ENCODE measurements at places on chromosomes 6 and 20. TPM values are rescaled to one million over a fixed set of nuclear protein-coding genes. Genes with fewer than 3 reads are reported as not detected.

DNA sequence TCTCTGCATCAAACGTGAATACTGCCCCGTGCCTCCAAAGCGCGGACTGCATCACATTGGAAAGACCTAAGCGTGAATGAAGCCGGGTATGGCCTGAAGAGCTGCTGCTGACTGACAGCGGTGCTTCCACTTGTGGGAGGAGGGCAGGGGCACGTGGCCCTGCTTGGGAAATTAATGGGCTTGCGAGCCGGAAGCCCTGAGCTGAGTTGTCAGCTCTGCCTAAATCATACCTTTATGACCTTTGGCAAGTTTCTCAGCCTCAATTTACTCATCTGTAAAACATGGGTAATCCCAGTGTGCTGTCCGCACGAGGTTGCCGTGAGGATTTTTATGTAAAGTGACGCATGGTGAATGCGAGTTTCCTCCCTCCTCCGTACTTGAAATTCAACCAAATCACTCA lies 67.0 kb upstream of the FOXQ1 start:
- no peak for DNase-seq

DNA sequence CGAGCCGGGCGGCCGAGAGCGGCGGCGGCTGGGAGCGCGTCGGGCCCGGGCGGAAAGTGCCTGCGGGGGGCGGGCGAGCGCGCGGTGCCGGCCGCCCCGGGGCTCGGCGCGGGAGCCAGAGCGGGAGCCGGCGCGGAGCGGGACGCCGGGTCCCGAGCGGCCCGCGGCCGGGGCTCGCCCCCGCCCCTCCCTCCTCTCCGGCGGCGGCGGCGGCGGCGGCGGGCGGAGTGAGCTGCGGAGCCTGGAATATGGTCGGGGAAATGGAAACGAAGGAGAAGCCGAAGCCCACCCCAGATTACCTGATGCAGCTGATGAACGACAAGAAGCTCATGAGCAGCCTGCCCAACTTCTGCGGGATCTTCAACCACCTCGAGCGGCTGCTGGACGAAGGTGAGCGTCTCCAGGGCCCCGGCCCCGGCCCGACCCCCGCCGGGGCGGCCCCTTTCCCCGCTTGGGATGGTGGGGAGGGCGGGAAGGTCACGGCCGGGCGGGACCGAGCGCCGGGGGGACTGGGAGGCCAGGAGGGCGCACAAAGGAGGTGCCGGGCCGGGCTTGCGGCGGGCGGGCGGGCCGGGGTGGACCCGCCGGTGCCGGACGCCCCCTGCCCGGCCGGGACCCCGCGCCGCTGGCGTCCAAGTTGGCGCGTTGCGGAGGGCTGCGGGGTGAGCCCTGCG lies 565 bp downstream of the QKI start:
- no peak for DNase-seq

DNA sequence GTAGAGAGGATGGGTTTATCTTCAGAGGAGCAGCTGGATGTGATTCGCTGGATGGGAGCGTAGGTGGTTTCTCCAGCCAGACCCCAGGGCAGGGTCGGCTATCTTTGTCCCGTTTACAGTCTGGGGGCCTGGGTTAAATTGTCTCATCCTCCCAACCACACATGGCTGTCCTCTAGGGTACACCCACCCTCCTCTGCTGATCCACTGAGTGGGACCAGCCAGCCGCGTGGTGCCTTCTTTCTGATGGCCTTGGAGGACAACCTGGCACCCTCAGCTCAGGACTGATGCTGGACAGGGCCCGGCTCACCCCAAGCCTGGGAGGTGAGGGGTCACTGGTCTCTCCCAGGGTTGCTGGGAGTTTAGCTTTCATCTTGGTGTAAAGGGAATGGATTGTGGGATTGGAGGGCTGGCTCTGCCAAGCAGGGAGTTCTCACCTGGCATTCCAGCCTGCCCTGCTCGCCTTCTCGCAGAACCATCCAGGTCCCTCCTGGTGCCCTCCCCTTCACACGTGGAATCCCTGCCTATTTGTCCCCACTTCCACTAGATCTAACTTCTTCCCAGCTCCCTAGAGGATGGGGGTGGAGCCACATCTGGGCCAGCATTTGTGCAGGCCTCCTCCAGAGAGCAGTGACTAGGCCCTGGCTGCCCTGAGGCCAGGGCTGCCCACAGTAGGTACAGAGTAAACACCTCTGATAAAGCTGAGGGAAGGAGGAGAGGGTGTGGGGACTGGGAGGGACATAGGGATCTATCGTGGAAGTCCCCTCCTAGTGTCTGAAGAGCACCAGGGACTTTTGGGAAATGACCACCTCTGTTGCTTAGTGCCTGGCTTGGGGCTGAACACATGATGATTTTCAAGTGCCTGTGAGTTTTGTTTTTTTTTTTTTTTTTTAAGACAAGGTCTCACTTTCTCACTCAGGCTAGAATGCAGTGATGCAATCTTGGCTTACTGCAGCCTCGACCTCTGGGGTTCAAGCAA lies 1.6 kb downstream of the ITPR3 start:
- DNase-seq: no peak

GRCh38 chr20:34570859-34571306 lies 12.4 kb downstream of the MAP1LC3A start:
- no peak for DNase-seq

DNA sequence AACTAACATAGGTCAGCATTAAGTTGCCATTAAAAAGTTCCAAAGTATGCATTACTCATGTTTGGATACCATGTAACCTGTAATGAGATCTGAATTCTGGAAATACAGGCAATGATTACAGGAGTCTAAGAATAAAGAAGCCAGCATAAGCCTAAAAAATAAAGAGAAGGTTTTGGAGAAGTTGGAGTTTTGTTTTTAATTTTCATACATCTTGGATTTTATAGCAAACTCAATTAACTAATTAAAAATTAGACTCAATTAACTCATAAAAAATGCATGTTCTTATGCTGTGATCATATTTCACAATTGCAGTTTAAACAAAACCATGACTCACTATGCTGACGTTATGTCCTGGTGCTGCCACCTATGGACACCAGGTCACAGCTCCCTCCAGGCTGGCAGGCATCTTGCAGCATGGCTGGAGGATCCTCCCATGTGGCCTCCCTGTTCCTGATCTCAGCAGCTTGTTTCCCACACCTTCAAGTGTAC lies 648.8 kb upstream of the AGPAT4 start:
- DNase-seq: no peak

DNA sequence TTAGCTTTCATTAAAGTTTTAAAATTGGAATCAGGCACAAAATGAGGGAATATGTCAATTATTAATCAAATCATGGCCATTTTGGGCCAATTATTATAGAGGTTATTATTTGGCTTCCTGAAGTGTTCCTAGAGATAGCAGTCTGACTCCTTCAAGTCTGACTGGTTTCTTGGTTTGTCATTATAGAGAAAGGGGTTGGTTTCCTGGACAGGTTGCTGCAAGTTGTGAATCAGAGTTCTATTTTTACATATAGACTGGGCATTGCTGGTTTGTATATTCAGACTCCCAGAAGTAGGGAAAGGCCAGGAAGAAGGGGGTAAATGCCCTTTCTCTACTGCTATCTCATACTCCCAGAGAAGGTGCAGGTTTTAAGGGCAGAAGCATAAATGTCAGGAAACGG lies 121.4 kb upstream of the CEP162 start:
- no peak for DNase-seq

- no peak for DNase-seq
These were observed 11.7 kb upstream of the SLC22A2 start for GRCh38 chr6:160270347-160270746.

DNA sequence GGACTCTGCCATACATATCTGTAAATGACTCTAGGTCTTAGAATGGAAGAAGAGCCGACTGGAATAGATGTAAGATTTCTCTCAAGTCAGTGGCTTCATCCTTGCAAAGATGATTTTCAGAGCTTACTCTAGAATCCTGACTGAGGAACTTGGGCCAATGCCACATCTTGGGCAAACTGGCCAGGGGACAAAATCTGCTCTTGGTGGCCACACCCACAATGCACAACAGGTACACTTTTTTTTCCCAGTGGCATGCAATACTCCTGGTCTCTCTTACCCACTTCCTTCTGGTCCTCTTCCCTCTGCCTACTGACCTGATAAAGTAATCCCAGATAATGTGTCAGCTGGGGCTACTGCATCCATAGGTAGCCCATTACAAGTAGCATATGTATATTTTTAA lies 13.4 kb downstream of the CLIC5 start:
- no peak for DNase-seq

DNA sequence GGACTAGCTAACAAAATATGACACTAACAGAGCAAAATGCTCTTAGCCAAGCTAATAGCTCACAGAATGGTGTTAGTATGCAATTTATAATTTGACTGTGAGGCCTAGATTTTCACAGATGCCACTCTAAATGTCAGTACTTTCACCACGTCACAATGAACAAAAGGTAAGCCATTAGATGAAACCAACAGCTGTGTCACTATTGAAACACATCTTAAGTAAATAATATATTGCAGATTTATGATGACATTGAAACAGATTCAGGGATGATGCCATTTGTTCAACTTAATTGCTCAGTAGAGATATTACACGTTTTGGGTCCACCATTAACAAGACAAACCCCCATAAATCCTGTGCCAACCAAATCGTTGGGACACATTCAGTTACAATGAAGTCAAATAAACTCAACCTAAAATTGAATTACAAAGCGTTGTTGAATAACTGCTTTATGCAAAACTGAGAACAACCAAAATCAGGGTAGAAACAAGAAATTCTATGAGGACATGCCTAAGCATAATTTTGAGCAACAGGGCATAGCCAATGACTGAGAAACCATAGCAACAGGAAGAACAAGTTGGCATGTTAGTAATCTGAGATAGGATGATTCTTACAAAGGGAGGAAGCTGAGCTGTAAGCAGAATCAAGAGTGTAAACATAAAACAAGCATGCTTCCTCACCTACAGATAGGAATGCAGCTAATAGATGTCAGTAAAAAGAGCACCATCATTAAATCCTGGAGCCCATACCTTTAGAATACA lies 85.6 kb upstream of the KHDRBS2 start:
- DNase-seq: no peak

- DNase-seq: no peak
These were observed 135.6 kb upstream of the PTPRK start for GRCh38 chr6:128655978-128656498.

SLC17A4 gene
- polyA plus RNA-seq: 1.1 TPM

LRRN4 gene
- 12.2 TPM for polyA plus RNA-seq

RUNX2 gene
- 2.9 TPM for polyA plus RNA-seq

All from right renal pelvis (tissue), 4 donors.